ENCODE measurements at places on chromosomes 3 and 15. TPM values are rescaled to one million over a fixed set of nuclear protein-coding genes. Genes with fewer than 3 reads are reported as not detected.

DNA sequence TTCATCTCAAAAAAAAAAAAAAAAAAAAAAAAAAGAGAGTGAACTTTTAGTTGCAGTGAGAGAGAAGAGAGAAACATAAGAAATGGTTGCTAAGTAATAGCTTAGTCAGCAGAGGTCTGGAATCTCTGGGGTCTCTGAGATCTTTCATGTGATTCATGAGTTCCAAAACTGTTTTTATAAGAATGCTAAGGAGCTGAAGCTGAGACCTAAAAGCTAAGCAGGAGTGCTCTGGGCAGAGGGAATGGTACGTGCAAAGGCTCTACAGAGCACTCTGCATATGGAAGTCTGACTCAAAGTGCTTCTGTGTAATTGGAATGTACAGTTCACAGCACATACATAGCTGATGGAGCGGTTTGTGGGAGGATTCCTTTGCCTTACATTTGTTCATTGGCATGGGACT lies 66.3 kb upstream of the LRIG1 start:
- no peak for DNase-seq

GRCh38 chr3:185828755-185829154 lies 3.9 kb upstream of the IGF2BP2 start:
- DNase-seq, result no peak

- no peak for DNase-seq
These were observed 699.9 kb upstream of the ZNF385D start for GRCh38 chr3:22450786-22451400.

DNA sequence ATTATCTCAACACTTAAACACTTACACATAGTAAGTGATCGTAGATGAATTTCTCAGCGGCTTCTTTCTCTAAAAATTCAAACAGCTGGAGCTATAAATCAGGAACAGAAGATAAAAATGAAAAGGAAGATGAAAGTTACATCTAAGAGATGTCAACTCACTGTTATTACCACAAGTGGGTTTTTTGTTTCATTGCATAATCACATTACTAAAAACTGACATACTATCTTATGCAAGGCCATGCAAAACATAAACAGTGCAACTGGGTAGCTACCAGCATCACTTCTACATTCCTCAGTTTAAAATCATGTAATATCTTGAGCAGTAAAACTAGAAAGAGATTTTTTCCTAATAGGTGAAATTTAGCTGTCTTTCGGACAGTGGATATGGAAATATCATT lies 14.9 kb downstream of the MINDY4B start:
- no peak for DNase-seq

DNA sequence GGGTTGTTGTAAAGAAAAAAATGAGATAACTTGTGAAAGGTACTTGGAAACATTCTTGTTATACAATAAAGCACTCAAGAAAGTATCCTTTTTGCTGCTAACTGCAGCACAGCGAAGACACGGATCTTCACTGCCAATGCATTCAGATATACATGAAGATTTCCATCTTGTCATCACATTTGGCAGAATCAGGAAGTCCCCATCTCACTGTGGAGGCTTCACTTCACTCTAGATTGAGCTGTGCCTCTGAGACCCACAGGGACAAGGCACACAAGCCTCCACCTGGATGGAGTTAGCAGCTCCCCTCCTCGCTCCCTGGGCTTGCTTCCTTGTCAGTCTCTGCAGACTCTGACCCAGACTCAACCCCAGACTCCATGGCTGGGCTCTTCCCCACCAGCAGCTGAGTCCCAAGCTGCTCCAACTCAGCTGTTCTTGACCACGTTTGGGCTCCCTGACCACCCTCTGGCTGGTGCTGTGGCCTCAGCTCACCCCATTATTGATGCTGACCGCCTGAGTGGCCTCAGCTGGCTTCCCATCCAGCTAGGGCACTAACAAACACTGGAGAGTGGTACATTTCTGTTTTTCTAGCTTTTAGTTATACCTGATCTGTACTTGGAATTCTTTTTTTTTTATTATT lies 45.4 kb upstream of the SMAD3 start:
- no peak for DNase-seq

The ZNF774 gene
- polyA plus RNA-seq, result 1.3 TPM

The GOLGA6L10 gene
- polyA plus RNA-seq, result 0.98 TPM

The ARNT2 gene
- 10.1 TPM for polyA plus RNA-seq
